Renal cortex interstitium (tissue), 15 donors: ENCODE measurements at places on chromosomes 3 and 15. TPM values are rescaled to one million over a fixed set of nuclear protein-coding genes. Genes with fewer than 3 reads are reported as not detected.

The HYAL3 gene
- 5.5 TPM for polyA plus RNA-seq

DNA sequence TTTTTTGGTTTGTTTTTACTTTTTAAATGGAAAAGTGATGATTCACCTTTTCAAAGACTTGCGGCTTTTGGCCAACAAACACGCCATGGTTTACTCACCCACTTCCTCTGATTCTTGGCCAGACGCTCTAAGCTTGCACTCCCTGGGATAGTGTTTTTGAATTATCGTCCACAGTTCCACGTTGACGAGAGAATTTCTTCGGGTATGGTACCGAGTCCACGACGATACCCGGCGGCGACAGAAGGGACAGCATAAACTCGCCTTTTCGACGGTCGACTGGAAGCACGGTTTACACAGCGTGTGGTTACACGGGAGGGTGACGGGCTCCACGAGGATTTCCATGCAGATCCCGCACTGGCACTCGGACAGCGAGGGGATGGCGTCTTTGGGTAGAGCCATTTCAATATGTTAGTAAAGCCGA, 783 bp downstream of the RNF168 start:
- DNase-seq, result no peak

DNA sequence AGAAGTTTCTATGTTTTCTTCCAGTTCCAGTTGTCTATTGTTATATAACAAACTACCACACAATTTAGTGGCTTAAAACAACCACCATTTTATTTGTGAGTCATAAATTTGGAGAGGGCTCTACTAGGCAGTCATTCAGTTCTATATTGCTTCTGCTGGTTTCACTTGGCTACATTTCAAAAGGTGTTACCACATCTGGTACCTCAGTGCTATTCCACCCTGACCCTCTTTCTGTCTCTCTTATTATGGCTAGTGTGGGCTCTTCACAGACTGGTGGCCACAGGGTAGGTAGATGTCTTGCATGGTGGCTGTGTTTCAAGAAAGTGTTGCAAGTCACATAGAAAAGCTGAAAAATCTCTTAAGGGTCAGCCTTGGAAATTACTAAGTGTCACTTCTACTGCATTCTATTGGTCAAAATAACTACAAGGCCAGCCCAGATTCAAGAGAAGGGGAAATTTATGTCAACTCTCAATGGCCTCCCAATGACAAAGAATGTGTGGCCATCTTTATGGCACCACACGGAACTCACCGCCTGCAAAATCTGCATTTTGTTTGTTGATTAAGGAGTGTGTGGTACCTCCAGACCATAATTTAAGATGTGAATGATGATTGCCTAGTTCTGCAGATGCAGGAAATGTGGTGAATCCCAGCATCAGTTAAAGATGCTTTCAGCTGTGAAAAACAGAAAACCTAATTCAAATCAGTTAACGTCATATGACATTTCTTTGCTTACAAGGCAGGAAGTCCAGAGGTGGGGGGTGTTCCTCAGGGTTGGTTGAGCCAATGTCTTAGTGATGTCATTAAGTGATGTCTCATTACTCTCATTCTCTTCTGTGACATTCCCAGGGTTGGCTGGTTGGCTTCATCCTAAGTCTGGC, 105.8 kb upstream of the RASGRP1 start:
- DNase-seq, result no peak

- no peak for DNase-seq
Observed at GRCh38 chr3:168548719-168549118, 453.0 kb upstream of the GOLIM4 start.

The ZBBX gene
- 6.9 TPM for polyA plus RNA-seq

DNA sequence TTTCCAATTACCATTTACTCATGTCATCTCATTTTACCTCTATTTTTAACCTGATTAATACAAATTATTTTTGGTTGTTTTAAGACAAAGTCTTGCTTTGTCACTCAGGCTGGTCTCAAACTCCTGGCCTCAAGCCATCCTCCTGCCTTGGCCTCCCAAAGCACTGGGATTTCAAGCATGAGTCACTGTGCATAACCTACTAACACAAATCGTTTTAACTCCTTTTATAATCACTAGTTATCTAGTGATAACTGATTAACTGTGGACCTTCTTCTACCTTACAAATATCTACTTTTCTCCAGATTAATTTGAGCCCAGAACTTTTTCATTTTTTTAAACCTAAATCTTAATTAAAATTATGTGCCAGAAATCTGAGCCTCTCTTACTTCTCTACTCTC, 4.6 kb downstream of the ATP13A3 start:
- DNase-seq, result no peak

The THSD4 gene
- 36.6 TPM for polyA plus RNA-seq

- DNase-seq, result no peak
Observed at GRCh38 chr15:79370716-79371115, 59.8 kb downstream of the TMED3 start.

DNA sequence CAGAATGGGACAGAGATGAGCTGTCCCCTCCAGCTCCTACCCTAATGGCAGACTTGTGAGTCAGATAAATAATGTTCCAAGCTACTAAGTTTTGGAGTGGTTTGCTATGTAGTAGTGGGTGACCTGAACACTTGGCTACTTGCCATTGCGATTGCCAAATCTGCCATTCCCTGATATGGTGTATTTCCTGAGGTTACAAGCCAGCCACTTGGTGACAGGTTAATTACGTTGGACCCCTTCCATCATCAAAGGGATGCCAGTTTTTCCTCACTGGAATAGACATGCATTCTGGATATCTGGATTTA, 33.6 kb downstream of the MORF4L1 start:
- DNase-seq, result no peak

- DNase-seq, result no peak
Observed at GRCh38 chr15:35697549-35698299, 151.8 kb upstream of the DPH6 start.

The ITIH3 gene
- polyA plus RNA-seq, result 7.2 TPM

The ABCF3 gene
- polyA plus RNA-seq, result 57.6 TPM

GRCh38 chr3:184540777-184541681, 20.6 kb upstream of the EPHB3 start:
- no peak for DNase-seq

The GP9 gene
- 2.1 TPM for polyA plus RNA-seq

- no peak for DNase-seq
Observed at GRCh38 chr15:43299884-43300283, 30.5 kb downstream of the LCMT2 start.

DNA sequence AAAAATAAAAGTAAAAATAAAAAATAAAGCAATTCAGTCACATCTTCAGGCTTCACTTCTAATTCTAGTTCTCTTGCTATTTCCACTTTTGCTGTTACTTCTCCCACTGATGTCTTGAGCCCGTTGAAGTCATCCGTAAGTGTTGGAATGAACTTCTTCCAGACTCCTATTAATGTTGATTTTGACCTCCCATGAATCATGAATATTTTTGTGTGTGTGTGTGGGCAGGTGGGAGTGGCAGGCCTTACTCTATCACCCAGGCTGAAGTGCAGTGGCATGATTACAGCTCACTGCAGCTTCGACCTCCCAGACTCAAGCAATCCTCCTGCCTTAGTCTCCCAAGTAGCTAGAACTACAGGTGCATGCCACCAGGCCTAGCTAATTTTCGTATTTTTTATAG, 10.7 kb downstream of the USP4 start:
- DNase-seq, result no peak

The LCTL gene
- polyA plus RNA-seq, result 0.41 TPM

The CLEC3B gene
- 36.9 TPM for polyA plus RNA-seq

- no peak for DNase-seq
Observed at GRCh38 chr3:172965256-172965655, 175.8 kb downstream of the SPATA16 start.

The HACD3 gene
- 159 TPM for polyA plus RNA-seq

- no peak for DNase-seq
Observed at GRCh38 chr15:62941699-62942098, 100.8 kb upstream of the TPM1 start.

DNA sequence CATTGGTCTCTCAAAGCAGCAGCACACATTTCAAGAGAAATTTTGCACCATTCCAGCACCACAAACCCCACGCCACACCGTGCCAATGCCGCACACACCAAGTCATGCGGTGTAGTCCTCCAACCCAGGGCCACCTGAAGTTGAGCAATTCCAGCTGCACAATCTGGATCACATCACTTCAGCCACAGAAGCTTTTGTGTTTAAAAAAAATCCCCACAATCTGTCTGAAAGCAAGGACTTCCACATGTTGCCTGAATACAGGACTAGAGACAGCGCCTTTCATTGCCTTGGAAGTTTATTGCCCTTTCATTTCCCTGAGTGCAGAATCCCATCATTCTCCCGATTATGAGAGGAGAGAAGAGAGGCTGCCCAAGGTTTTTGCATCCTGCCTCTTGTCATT, 175.6 kb upstream of the BCL6 start:
- no peak for DNase-seq

The GRK7 gene
- 0.21 TPM for polyA plus RNA-seq

- DNase-seq, result no peak
Observed at GRCh38 chr15:51580385-51580784, 42.2 kb downstream of the DMXL2 start.

The SYNM gene
- polyA plus RNA-seq, result 2.2 TPM

DNA sequence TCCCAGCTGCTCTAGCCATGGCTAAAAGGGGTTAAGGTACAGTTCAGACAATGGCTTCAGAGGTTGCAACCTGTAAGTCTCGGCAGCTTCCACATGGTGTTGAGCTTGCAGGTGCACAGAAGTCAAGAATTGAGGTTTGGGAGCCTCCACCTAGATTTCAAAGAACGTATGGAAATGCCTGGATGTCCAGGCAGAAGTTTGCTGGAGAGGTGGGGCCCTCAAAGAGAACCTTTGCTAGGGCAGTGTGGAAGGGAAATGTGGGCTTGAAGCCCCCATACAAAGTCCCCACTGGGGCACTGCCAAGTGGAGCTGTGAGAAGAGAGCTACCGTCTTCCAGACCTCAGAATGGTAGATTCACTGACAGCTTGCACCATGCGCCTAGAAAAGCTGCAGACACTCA, 73.7 kb downstream of the STT3B start:
- DNase-seq, result no peak

- DNase-seq, result no peak
Observed at GRCh38 chr3:34034840-34035239, 236.4 kb downstream of the PDCD6IP start.

DNA sequence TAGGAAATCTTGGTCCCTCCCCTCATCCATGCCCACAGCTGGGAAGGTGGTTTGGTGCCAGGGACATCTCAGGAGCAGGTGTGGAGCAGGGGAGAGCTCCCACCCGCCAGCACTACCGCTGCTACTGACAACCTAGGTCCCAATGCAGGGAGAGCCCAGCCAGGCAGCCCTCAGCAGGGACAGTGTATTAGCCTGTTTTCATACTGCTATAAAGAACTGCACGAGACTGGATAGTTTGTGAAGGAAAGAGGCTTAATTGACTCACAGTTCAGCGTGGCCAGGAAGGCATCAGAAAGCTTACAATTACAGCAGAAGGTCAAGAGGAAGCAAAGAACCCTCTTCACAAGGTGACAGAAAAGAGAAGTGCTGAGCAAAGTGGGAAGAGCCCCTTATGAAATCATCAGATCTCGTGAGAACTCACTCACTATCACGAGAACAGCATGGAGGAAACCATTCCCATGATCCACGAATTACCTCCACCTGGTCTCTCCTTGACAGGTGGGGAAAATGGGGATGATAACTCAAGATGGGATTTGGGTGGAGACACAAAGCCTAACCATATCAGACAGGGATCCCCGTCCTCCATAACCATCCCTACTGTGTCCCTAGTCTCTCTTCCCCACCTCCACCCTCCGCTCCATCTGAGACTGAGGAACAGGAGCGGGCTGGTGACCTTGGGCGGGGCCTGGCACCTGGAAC, 218.6 kb downstream of the TBC1D2B start:
- DNase-seq, result no peak

DNA sequence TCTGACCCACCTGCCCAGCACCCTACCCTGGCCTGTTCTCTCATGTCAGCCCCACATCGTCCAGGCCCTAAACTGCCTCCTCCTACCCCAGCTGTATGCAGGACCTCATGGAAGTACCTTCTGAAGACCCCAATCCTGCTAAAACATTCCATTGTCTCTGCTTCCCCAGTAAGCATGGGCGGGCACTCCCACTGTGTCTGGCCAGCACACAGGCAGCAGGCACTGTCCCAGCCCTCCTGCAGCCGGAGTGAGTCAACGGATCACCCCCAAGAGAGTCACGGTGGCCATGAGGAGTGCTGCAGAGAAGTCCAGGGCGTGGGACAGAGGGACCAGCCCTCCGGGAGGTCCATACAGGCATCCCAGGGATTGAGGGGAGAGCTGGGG, 36.4 kb upstream of the SLCO2A1 start:
- no peak for DNase-seq

The UROC1 gene
- polyA plus RNA-seq, result 0.29 TPM

- DNase-seq, result no peak
Observed at GRCh38 chr15:73317651-73318462, 50.9 kb downstream of the HCN4 start.

The ACAP2 gene
- 37.2 TPM for polyA plus RNA-seq

- peak; percentile 75 for DNase-seq
Observed at GRCh38 chr3:112013058-112013783, 14.5 kb downstream of the TAGLN3 start.

DNA sequence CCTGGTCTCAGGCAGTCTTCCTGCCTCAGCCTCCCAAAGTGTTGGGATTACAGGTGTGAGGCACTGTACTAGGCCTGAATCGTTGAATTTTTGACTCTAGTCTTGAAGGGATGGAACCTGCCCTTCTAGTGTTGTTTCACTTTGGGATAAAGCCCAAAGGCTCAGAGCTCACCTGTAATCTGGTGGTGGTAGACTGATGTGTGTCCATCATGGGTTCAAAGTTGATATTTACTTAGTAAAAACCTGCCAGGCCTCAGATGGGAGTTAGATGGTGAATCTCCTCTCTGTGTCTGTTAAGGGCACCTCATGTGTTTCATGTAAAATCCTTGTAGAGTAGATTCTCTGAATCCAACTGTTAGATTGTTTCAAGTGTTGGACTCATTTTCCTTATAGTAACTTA, 41.1 kb downstream of the FNDC3B start:
- no peak for DNase-seq

- DNase-seq, result no peak
Observed at GRCh38 chr3:147161833-147162232, 244.5 kb downstream of the ZIC4 start.

DNA sequence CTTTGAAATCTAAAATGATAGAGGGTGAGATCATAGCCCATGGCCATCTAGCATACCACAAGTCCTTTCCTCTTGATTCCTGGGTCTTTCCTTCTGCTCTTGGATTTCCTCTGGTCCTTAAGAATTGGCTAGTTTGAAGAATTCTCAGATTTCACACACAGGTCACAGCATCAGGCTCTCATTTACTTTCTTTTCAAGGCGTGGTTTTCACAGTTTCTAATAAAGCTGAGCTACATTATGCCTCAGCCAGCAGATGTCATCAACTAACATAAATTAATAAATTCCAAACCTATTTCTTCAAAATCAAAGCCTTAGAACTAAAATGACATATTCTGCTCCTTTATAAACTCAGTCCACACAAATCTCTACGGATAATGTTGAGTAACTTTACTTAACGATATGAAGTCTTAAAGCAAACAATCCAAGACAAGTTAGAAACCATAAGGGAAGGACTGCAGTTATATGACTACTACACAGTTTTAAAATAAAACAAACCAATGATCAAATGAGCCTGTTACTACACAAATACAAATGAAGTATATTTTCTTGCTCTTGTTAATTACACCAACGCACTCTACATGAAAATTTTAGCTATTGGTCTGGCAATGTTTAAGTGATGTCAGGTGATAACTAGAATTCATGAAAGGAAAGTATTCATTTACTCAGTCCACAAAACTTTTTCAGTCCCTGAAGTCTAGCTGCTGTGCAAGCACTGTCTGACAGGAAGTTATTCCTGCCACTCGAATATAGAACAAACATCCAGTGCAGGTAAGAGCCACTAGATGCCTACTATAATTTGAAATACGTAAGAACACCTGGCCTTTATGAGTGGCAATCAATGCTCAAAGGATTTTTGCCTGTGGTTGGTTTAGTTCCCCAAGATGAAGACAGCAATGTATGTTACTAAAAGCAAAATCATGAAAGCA, 9.2 kb downstream of the CCDC14 start:
- no peak for DNase-seq

The LSMEM2 gene
- 0.33 TPM for polyA plus RNA-seq
